NCI-H1436 treated with DMSO at 0.1 percent for 48 hours (cell line): ENCODE measurements at places on chromosomes 13 and 19.

DNA sequence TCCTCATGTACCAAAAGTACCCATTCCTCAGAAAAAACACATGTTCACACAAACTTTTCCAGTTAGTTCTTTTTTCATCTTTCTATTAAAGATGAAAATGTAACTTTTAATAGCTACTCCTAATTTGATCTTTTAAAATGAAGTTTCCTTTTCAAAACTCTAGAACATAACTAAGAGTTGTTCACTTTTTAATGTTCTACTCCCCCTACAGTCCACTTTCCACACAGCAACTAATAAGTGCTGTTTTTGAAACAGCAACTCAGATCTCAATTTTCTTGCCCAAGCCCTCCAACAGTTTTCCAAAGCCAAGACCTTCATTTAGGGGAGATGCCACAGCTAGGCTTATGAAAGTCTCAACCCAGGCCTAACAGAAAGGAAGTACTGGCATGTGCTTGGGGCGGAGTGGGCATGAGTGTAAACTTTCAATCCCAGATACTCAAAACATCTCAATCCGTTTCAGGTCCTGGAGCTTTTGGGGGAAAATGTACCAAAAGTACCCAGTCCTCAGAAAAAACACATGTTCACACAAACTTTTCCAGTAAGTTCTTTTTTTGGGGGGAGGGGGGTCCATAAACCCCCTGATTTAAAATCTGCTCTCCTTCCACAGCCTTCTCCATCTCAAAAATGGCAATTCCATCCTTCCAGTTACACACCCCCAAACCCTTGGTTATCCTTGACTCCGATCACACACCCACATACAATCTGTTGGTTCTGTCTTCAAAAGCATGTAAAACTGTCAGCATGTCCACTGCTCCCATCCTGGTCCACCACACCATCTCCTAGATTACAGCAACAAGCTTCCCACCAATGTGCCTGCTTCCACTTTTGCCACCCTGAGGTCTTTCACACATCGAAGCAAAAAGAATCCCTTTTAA, 2.0 kb downstream of the FBL start:
- no peak for DNase-seq

GRCh38 chr13:41398494-41399170, 58.7 kb upstream of the RGCC start:
- DNase-seq = no peak

- DNase-seq = no peak
Measured at GRCh38 chr13:70088926-70089325, 18.7 kb upstream of the ATXN8OS start.

GRCh38 chr13:92187378-92187989, 789.1 kb downstream of the GPC5 start:
- DNase-seq = no peak

GRCh38 chr13:40994581-40995230, 24.4 kb downstream of the ELF1 start:
- no peak for DNase-seq

DNA sequence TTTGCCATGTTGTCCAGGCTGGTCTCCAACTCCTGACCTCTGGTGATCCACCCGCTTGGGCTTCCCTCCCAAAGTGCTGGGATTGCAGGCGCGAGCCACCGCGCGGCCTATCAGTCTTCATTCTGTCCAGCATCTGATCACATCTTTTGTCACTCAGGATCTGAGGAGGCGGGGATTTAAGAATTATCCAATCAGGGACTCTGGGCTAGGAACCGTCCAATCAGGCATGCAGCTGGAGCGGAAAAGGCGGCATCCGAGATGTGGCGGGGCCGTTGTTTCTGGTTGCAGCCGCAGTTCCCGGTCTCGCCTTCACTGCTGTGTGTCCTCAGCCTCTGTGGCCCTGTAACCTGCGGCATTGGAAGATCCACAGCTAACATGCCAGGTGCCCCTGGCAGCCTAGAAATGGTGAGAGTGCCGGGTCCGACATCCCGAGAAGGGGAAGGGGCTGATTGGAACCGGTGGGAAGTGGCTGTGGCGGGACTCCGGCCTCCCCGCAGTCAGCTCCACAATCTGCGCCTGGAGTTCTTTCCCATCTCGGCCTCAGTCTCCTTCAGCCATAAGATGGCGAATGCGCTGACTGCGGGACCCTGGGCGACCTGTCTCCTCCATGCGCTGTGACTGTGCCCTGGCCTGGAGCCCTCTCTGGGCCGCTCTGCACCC, at the start of gene ZNF729:
ZNF729 (plus strand) TSS at position 291 of the 660 bp plus-strand sequence; CDS start at position 376, 85 bp downstream.
- DNase-seq = no peak

DNA sequence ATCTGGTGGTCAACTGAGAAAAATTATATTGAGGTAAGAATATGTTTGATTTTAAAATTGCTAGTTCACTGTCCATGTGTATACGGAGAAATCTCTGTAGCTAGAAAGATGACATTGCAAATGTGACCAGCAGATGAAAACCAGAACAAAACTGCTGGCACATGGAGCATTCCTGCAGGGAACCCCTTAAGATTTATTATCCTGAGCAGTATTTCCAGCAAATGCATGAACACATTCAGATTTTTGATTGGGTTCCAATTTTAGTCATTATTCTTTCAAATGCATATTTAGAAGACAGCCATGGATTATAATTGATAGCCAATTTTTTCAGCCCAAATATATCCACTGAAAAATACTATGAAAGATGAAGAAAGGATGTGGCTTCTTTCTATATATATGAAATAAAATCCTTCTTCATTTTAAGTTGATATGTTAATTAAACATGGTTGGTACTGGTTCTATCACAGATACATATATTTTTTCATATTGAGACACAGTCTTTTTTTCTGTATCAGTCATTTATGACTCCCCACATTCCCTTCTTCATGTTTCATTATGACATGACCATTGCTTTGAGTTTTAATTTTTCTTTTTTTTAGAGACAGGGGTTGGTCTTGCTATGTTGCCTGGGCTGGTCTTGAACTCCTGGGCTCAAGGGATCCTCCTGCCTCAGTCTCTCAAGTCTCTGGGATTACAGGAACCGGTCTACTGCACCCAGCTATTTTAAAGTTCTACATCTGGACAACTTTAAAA, 376.5 kb downstream of the KLF12 start:
- no peak for DNase-seq

DNA sequence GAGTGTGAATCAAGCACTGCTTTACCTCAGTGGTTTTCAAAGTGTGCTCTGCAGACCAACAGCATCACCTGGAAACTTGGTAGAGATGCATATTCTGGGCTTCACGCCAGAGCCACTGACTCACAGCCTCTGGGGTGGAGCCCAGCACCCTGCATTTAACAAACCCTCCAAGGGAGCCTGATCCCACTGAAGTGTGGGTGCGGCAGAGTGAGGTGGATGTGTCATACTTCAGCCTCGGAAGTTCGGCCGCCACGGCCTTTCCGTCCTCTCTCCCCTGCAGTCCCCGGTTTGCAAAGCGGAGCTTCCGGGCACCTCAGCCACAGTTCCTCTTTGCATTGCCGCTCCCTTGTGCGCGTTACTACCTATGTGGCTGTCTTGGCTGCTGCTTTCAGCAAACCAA, 33.3 kb upstream of the MICU2 start:
- DNase-seq = no peak

GRCh38 chr13:71864986-71865873, 1.8 kb downstream of the DACH1 start:
- no peak for DNase-seq

GRCh38 chr13:109745702-109746101, 40.7 kb downstream of the IRS2 start:
- no peak for DNase-seq

DNA sequence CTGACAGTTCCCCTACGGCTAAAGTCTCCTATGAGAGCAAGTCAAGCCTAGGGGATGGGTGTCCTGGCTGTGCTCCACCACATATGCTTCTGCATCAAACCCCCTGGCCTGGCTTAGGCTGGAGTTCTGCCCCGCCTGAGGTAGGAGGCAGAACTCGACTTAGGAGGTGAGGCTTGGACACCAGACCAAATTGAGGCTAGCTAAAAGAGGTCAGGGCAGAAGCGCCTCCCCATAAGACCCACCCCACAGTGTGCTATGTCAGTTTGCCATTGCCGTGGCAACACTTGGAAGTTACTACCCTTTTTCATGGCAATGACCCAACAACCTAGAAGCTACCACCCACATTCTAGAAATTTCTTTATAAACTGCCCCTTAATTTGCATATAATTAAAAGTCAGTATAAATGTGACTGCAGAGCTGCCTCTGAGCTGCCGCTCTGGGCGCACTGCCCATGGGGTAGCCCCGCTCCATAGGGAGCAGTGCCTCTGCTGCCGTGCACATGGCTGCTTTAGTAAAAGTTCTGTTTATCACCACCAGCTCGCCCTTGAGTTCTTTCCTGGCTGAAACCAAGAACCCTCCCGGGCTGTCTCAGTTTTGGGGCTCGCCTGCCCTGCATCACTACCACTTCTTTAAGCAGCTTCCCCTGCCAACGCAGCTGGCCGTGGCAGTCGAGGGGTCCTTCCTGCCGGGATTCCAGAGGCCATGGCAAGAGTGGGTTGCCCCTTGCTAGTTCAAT, 20.2 kb downstream of the AP1M1 start:
- no peak for DNase-seq

DNA sequence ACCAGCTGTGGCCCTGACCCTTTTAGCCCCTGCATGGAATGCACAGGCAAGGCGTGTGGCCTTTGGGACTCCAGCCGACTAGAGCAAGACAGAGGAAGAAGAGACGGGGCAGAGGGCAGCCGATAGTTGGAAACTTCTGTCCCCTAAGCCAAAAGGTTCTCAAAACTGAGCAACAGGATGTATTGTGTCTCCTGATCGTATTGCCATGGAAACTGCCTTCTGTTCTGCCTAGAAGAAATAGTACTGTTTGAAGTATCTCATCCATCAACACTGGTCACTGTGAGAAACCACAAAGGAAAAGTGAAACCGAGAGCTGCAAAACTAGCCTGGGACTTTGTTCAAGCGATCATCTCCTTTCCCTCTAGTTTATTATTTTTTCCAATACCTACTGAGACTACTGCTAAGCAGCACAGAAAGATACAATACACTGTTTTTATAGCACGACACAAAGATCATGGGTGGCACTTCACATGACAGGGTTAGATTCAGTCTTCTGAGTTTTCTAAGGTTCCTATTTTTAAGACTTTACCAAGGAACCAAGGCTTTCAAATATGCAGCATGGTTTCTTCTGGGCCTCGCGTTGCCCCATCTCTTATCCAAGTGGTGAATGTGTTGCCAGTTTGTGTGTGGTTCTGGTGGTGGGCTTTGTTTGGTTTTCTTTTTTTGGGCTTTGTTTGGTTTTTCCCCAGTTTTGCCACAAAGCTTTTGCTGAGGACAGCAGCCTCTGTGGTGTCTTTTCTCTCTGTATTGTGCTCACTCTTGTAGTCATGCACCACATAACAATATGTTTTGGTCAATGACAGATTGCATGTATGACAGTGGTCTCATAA, 49.3 kb upstream of the GPR183 start:
- DNase-seq = no peak

DNA sequence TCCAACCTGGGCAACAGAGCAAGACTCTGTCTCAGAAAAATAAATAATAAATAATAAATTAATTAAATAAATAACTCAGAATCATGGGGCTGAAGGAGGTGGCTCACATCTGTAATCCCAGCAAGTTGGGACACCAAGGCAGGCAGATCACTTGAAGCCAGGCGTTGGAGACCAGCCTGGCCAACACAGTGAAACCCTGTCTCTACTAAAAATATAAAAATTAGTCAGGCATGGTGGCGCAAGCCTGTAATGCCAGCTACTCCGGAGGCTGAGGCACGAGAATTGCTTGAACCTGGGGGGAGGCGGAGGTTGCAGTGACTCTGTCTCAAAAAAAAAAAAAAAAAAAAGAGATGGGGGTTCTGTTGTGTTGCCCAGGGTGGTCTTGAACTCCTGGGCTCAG, 7.2 kb downstream of the TMEM38A start:
- DNase-seq = no peak

GRCh38 chr13:80030491-80030890, 310.4 kb downstream of the SPRY2 start:
- DNase-seq = no peak

- no peak for DNase-seq
Measured at GRCh38 chr13:75454497-75454896, 27.5 kb downstream of the TBC1D4 start.

DNA sequence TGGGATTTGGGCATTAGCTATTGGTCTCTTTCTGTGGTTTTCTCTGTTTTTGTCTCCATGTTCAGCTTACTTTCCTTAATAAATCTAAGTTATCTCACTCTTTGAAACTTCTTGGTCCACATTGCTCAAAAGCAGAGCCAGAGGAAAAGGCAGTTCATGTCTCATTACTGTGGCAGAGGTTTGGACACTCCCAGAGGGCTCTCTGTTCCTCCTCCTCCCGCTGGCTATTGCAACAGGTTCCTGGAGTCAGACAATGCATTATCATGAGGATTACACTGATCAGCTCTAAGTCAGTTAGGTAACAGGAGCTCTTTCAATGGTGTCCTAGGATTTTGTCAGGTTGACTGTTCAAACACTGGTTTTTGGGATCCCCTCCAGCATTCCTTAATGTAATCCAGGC, 298.8 kb downstream of the NDFIP2 start:
- no peak for DNase-seq

- DNase-seq = no peak
Measured at GRCh38 chr13:109900320-109900719, 113.9 kb upstream of the IRS2 start.

- no peak for DNase-seq
Measured at GRCh38 chr19:19410553-19411550, 5.4 kb downstream of the GATAD2A start.

- DNase-seq = no peak
Measured at GRCh38 chr19:31572102-31572975, 223.1 kb upstream of the TSHZ3 start.
